ENCODE measurements at places on chromosomes 5 and 9.

DNA sequence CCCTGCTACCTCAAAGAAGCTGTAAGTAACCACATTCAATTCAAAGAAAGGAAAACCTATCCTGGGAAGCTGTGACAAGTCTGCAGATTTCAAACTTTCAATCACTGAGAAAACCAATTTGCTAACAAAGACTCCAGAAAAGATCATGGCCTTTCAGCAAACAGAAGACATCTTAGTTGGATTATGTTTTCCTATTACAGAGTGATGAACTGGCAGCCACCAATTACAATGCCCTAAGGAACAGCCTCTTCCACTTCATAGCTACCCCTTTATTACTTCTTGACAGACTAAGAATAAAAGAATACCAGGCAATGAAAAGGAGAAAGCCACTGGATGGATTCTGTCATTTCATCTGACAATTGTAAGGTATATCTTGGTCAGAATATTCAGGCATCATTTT, 128.2 kb upstream of the RASEF start:
- no peak for DNase-seq

- no peak for DNase-seq
These were observed 3.1 kb downstream of the MRPL36 start for GRCh38 chr5:1796371-1797102.

GRCh38 chr9:124140941-124141568, 116.7 kb upstream of the NEK6 start:
- no peak for DNase-seq

GRCh38 chr9:708182-708550, 133.3 kb upstream of the DMRT1 start:
- DNase-seq: no peak

GRCh38 chr5:3354606-3355005, 241.0 kb upstream of the IRX1 start:
- DNase-seq: no peak

DNA sequence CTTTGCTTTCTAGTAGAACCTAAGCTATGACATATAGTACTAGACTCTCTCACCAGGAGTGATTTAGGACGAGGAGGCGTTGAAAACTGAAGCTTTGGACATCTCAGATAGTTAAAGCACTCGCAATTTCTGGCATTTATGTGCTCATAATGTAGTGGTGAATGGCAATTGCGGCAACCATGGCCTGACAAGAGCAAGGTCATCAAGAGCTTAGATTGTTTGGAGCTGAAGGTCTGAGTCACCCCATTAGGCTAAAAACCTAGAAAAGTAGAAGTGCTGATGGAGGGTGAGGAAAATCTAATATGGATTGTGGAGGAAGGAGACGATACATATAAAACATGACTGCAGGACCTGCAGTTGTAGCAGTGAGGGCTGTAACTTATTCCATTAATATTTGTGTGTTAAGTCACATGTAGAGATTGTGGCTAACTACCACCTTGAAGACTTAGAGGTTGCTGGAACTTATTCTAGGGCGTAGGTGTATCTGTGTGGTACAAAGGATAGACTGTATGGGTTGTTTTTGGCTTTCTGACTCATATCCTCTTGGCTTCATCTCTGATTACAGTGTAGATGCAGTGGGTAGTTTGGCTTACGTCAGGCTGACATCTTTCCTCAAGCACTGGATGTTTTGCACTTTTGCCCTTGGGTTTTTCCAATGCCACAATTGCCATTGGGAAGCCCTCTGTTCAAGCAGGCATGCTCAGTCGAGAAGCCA, 138.9 kb upstream of the CDKN2B start:
- DNase-seq: no peak

All from CD4-positive, alpha-beta T cell treated with Interleukin-6 at 100 ng/mL for 8 hours (primary cell).